WTC11 (cell line): ENCODE measurements at places on chromosomes 7 and 10. TPM values are rescaled to one million over a fixed set of nuclear protein-coding genes. Genes with fewer than 3 reads are reported as not detected.

The PDE6C gene
- not detected in 3 replicates for total RNA-seq

The CELF2 gene
- total RNA-seq, result 16.8 to 24.6 TPM (median 17.8 TPM) in 3 replicates

The CLCN1 gene
- total RNA-seq, result 0.23 to 0.46 TPM (median 0.28 TPM) in 3 replicates

DNA sequence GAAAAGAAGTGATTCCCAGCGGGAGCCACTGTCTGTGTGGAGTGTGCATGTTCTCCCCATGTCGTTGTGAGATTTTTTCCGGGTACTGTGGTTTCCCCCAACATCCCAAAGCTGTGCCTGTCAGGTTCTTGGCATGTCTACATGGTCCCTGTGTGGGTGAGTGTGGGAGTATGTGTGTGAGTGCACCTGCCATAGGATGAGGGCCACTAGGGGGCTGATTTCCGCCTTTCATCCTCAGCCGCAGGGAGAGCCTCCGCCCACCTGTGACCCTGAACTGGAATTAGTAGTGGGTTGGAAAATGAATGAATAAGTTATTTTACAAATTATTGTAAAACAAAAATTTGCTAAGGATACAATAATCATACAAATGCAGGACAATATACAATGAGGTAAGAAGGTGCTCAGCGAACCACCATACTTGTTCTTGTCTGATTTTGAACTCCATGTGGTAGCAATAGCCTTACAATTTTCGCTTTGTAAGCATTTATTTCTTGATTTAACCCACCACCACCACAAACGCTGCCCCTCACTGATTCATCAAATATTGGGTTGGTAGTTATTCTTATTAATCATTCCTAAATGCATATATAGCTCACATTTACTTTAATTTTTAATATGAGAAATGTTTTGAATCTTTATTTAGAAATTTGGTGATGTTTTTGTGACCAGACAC is 641.2 kb upstream of the VSTM2A start:
- no peaks in the 10 kb centered on the region for H3K27me3 ChIP-seq
- no peak overlapping the region for H3K4me3 ChIP-seq
- H3K36me3 ChIP-seq, result peaks cover 9% of the 10 kb centered on the region; the same call in 1 of the 2 replicates
- DNase-seq, result no peak
- H3K4me1 ChIP-seq, result peaks cover 13% of the 10 kb centered on the region

DNA sequence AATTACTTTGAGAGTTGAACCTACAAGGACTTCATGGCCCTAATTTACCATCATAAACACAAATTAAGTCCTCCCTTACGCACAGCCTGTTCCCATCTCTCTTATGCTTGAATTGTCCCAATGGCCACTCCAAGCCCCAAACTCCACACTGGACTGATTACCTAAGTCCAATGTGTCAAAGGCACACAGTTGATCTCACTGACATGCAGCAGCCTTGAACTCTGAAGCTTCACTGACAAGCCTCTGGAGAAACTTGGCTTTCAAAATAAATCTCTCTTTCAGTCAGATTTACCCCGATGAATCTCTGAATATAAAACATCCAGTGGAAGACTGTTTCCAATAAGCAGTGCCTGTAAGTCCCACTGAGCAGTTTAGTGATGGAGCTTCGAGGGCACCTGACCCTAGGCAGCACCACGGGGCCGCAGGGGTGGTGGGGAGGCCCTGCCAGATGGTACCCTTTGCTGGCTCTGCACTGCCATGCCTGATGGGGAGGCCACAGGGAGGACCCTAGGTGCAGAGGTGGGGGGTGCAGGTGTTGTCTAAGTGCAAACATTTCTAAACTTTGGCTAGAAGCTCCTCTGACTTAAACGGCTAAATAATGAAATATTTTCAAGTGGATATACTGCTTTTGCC is 3.3 kb upstream of the MAT1A start:
- peaks cover 9% of the 10 kb centered on the region for H3K4me1 ChIP-seq
- peaks cover 8% of the 10 kb centered on the region for H3K27me3 ChIP-seq
- H3K4me3 ChIP-seq, result no peak overlapping the region
- no peak for DNase-seq
- H3K36me3 ChIP-seq, result no peaks in the 10 kb centered on the region

DNA sequence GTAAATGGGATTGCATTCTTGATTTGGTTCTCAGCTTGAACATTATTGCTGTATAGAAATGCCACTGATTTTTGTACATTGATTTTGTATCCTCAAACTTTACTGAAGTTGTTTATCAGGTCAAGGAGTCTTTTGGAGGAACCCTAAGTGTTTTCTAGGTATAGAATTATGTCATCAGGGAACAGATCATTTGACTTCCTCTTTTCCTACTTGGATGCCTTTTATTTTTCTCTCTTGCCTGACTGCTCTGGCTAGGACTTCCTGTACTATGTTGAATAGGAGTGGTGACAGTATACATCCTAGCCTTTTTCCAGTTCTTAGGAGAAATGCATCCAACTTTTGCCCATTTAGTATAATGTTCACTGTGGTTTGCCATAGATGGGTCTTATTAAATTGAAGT is 48.8 kb downstream of the ANXA8 start:
- no peaks in the 10 kb centered on the region for H3K4me1 ChIP-seq
- H3K36me3 ChIP-seq, result no peaks in the 10 kb centered on the region
- DNase-seq, result no peak
- H3K27me3 ChIP-seq, result no peaks in the 10 kb centered on the region
- H3K4me3 ChIP-seq, result no peak overlapping the region
- H3K27ac ChIP-seq, result no peak overlapping the region

GRCh38 chr7:108863227-108863848 is 293.7 kb downstream of the DNAJB9 start:
- H3K4me1 ChIP-seq, result peaks cover 8% of the 10 kb centered on the region
- H3K27me3 ChIP-seq, result no peaks in the 10 kb centered on the region
- H3K27ac ChIP-seq, result no peak overlapping the region
- peaks cover 14% of the 10 kb centered on the region for H3K36me3 ChIP-seq
- no peak for DNase-seq
- no peak overlapping the region for H3K4me3 ChIP-seq

DNA sequence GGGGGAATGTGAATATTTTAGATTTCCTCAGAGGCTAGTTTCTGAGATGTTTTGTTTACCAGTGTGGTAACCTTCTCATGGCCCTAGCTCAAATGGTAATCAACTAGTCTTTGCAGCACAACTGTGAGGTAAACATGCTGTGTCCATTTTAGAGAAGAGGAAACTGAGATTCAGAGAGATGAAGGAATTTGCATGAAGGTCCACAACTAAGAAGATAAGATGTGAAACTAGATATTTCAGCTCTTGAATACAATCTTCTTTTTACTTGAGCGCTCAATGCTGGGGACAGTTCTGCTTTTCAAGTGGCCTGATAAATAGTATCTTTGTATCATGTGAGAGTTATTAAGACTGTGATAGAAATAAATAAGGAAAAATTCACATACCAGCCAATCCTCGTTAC is 245.4 kb downstream of the AUTS2 start:
- H3K27me3 ChIP-seq, result no peaks in the 10 kb centered on the region; the same call in 1 of the 2 replicates
- H3K4me3 ChIP-seq, result no peak overlapping the region
- no peak overlapping the region for H3K27ac ChIP-seq
